ENCODE measurements at places on chromosomes 2 and 18.

- DNase-seq = no peak
Observed at GRCh38 chr18:46751882-46752281, 5.0 kb downstream of the ST8SIA5 start.

DNA sequence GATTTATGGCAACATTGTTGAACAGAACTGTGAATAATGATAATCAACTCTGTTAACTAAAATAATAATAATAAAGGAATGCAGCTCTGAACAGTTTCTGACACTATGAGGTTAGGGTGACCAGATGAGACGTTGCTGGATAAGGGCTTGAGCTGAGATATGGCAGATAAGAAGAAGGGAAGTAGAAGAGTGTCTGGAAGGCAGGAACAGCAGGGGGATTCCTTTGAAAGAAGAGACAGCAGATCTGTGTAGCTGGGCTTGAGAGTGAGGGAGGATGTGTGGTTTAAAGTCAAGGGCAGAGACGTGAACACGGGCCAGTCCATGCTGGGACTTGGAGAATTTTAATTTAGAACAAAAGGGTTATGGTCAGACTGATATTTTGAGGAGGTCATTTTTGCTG, 273.1 kb upstream of the SLC14A2 start:
- DNase-seq = no peak

GRCh38 chr2:37984589-37984988, 59.5 kb downstream of the RMDN2 start:
- no peak for DNase-seq

DNA sequence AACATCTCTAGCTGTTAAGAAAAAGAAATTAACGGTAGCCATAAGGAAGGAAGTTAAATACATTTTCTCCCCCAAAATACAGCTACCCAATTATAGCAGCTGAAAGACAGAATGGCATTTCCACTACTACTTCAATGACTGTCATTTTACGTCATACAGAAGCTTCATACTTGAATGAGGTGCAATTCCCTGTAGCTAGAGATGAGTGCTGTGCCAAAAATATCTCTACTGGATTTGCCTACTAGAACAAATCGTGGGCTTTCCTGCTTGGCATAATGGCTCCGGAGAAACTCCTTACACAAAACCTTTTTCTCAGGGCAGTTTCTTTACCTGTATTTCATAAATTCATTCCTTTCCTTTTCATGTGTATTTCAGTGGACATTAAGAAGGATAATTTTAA, 36.3 kb upstream of the NRXN1 start:
- DNase-seq = no peak

- no peak for DNase-seq
Observed at GRCh38 chr18:56995579-56996188, 151.2 kb upstream of the BOD1L2 start.

DNA sequence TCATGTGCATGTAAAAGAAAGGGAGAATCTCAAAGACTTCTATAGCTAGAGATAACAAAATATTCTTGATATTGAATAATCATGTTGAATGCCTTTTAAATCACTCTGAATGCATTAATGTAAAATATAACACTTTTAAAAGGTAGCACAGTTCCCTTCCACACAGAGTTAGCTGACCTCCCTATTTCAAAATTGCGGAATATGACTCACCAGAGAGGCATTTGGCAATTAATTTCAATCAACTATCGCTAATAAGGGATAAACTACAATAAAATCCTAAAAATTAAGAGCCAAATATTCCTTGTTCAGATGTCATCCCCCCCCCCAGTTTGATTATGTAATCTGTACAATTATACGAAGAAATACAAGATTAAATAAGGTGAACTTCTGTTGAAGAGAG, 29.3 kb downstream of the ZC3H15 start:
- DNase-seq = no peak

GRCh38 chr2:71599646-71600236, 146.4 kb downstream of the DYSF start:
- no peak for DNase-seq

DNA sequence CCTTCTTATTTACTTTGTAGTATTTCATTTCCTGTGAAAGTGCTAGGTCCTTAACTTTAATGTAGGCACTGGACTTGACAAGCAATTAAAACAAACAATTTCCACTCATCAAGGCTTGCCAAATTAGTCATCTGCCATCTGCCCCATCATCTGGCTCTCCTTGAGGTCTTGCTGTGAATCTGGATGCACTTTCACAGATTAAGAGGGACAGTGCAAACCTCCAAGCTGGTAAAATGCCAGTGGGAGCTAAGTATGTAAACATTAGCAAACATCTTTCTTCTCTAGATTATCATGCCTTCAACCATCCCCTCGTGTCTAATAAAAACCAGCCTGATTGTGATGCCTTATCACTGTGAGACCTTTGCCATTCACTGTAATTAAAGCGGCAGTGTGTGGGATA, 402.9 kb downstream of the ERBB4 start:
- DNase-seq = no peak

DNA sequence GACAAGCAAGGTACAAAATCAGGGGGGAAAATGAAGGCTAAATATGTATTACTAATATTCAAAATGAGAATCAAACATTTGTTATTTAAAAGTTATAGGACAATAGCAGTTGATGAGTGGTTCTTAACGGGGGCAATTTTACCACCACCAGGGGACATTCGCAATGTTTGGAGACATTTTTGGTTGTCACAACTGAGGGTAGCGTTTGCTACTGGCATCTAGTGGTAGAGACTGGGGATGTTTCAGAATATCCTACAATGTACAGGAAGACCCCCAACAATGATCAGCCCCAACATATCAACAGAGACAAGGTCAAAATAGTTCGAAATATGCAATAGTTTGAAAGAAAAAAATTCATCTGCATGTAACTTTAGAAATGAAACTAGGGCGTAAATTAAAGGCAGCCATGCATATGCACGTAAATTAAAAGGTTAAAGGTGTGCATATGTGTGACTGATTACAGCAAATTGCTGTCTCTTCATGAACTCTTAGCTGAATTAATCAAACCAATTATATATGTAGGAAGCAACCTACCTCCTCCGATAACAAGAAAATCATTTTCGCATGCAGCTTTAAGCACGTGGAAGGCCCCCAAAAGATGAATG, 61.2 kb upstream of the CUL3 start:
- DNase-seq = no peak

DNA sequence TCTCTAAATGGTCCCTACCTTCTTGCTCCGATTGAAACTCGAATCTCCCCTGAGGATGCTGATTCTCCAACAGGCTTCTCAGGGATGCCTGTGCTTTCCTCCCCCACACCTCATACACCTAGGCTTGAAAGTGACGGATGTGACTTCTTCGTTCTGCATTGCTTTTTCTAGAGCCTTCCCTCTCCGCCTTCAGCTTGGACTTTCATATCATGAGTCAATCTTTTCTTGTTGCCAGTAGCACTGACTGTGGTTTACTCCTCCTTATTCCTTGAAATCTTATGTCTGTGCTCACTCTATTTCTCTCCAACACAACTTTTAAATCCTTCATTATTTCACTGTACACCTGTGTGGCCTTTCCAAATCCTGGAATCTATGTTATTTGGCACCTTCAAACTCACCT, 451.4 kb downstream of the TMX3 start:
- DNase-seq = no peak

DNA sequence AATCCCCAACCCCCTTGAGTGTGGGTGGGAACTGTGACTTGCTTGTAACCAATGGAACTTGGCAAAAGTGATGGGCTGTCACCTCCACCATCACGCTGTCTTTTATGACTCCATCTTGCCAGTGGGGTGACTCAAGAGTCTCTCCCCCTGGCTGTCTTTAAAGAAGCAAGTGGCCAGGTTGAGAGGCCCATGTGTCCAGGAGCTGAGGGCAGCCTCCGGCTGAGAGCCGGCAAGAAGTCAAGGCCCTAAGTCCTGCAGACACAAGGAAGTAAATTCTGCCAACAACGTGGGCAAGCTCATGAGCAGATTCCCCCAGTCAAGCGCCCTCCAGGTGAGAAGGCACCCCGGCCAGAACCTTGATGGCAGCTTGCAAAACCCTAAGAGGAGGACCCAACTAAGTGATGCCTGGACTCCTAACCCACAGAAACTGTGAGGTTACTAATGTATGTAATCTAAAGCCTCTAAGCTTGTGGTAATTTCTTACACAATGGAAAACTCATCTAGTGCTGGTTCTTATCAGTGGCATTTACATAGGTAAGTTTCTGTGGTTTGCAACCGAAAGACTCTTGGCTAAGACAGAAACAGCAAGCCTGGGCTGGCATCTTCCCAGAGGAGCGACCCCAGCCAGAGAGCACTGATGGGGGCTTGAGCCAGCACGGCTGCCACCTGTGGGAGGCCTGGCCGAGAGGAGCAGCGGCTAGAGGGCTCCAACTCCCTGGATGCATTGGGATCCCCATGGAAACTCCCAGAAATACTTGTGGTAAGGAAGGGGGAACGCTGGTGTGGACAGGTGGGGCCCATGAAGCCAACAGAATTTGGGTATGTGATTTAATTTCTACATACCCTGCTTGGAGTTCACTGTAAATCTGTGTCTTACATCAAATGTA, 49.3 kb downstream of the CIB4 start:
- DNase-seq = no peak
